ENCODE measurements at places on chromosomes 2 and 18.

- DNase-seq, result no peak
Observed at GRCh38 chr2:207327513-207327912, 161.8 kb upstream of the KLF7 start.

DNA sequence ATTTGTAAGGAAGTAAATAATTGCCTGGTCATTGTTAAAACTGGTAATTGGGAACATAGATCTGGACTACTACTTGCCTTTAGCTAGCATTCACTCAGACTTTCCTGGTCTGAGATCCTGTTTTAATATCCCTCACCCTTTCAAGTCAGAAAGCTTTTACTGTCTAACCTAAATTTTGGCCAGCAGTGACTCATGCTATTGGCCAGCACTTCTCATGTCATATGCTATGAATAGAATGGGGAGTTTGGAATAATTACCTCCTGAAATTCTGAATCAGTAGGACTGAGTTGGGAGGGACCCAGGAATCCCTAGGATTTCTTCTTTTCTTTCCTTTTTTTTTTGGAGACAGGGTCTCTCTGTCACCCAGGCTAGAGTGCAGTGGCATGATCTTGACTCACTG lies 19.3 kb downstream of the STK36 start:
- DNase-seq, result no peak

DNA sequence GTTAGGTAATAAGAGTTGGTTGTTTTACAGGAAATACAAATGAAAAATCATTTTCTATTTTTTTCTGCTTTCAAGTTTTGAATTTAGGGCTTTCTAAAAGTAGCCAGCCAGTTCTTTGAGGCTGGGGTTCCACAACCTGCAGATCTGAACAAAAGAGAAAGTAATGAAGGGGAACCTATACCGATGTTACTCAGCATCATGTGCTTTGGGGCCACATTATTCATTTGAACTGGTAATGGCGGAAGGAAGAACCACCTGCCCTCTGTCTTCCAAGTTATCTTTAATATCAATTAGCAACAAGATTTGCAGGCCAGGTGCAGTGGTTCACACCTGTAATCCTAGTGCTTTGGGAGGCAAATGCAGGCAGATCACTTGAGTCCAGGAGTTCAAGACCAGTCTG lies 12.9 kb upstream of the MRO start:
- DNase-seq, result no peak

GRCh38 chr18:59514203-59514602 lies 155.1 kb upstream of the LMAN1 start:
- no peak for DNase-seq

DNA sequence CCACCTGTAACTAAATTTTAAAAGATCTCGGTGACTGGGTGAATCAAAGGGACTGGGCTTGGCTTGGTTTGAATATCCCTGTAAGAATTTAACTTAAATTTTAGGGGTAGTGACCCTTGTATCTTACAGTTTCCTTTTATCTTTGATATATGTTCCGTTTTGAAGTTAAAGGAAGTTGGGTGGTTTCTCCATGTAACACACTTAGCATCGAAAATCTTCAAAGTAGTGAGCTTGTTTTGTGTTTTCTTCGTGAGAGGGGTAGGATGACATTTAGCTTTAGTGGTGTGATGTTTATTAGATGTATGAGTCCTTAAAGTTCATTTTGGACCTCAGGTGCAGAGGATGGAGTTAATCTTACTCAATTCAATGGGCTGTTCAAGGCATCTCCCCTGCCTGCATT lies 1.6 kb downstream of the WDR7 start:
- no peak for DNase-seq

DNA sequence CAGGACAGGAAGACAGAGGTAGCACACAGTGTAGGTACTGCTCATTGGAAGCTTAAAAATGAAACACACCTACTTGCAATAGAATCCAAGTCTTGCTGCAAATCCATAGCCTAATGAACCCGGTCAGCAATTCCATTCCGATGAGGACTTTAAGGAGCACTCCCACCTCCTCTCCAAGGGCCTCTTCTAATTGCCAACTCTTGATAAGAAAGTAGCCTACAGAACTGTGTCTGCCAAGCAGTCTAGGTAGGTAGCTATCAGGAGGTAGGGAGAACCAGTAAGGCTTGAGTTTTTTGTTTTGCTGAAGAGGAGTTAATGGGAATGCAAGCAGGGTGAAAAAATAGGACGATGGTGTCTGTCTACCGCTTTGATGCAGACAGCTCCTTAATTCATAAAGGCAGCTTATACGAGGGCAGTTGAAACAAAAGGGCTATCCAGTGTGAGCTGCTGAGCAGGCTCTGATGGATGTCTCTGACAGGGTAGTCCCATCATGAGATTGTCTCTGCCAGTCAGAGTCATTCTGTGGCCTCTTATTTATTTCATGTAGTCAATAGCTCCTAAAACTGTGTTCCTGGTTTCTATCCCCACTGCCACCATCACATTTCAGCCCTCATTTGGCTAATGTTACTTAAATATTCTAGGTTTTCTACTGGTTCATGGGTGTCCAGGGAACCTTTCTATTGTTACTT lies 155.6 kb upstream of the DNMT3A start:
- DNase-seq, result no peak

- DNase-seq, result no peak
Observed at GRCh38 chr2:209097168-209097567, 326.7 kb upstream of the MAP2 start.

DNA sequence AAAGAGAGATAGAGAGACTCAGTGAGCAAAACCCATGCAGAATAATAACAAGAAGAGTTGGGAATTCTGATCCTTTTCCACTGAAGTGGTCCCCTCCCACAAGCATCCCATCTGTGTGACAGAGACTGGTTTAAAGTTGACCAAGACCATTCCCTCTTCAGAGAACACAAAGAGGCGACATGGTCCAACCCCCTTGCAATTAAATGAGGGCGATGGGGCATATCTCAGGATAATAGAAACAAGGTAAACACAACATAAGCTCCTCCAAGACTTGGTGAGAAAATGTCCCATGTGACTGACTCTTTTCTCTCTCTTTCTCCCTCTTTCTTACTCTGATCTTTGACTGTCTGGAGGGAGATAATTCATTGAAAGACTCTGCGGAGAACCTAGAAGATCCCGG lies 526.7 kb downstream of the SOX11 start:
- DNase-seq, result no peak

- DNase-seq, result no peak
Observed at GRCh38 chr18:911025-911424, 6.4 kb downstream of the ADCYAP1 start.

DNA sequence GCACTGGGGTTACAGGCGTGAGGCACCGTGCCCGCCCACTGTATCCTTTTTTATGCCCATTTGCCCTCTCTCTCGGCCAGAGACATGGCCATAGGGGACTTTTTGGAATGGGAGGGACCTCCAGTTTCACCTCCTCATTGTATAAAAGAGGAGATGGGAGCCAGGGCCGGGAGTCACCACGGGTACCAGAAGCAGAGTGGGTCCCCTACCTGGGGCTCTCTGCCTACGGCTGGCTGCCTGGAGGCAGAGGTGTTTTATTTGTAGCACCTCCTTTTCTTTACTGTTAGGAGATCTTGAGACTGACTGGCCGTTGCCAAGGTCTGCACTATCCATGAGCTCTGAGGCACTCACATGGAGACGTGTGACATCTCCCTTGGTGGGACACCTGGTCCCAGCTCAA lies 162.8 kb downstream of the LDLRAD4 start:
- DNase-seq, result no peak

GRCh38 chr18:5238371-5238976 lies 41.4 kb upstream of the AKAIN1 start:
- no peak for DNase-seq

DNA sequence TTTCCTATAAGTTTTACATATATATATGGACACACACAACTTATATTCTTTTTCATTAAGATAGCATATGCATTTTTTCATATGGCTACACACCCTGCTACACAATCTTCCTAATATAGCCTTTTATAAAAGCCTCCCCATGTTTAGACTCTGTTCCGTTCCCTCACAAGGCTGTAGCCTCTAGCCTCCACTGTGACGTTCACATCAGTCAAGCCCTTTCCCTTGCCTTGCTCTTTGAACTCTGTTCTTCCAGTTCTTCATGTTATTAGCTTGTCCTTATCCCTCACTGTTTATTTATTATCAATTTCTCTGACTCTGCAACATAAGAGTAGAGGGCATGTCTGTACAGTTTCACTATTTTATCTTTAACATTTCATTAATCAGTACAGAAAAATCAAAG lies 38.9 kb downstream of the HADHB start:
- no peak for DNase-seq

DNA sequence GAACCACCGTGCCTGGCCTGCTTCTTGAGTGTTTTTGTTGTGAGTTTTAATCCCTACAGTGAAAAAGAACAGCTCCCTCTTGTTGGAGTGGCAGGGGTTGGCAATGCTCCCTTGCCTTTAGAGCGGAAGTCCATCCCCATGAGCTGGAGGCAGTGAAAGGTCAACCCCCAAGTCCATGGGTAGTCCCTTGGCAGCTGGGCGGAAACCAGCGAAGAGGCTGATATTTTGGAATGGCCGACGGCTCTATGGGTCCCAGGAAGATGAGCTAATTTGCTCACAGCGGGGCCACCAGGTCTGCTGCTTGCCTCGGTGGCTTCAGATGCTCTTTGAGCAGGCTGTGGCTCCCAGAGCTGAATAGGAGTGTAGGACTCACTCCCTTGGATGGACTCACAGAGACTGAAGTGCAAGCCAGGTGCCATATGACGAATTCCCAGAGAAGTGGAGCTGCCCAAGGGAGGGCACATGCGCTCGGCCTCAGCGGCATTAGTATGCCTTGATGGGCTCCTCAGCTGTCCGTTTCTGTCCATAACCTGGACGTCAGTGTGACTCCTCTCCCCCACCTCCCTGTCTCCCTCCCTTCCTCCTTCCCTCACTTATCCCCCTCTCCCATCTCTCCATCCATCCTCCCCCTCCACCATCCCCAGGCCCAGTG lies 25.4 kb upstream of the RHOB start:
- DNase-seq, result no peak

- DNase-seq, result no peak
Observed at GRCh38 chr18:49031511-49032188, 80.9 kb upstream of the SMAD7 start.

DNA sequence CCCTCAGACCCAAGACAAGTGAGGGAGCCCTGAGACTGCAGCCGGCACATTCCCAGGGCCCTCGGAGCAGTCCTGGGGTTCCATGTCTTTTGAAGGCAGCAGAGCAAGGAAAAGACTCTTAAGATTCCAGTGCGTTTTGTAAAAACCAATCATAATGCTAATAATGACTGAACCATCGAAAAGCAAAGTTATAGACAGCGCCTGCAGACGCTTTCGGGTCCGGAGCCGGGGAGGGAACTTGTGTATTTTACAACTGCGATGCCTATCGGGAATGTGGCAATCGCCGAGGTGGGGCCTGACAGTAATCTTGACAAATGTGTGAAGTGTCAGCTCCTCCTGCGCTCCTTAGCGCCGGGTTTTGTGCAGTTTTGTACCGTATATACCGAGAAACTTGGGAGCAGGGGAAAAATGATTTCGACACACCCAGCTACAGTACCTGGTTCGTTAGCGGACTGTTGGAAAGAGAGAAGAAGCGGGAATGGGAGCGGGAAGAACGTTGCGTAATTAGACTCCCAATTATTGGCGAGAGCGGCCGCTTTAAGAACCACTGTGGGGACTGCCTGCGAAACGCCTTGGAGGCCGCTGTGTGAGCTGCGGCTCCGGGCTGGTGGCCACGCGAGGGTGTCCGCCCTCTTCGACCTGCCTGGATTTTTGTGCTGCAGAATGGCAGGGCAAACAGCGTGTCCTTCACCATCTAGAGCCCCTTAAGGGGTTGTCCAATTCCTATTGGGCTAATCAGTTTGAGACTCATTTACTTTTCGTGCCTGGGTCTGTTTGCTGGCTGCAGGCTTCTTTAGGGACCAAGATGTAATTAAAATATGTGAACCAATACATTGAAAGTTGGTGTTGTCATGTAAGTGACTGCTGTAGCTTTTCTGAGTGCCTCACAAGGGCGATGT lies 2.4 kb downstream of the EPAS1 start:
- no peak for DNase-seq

DNA sequence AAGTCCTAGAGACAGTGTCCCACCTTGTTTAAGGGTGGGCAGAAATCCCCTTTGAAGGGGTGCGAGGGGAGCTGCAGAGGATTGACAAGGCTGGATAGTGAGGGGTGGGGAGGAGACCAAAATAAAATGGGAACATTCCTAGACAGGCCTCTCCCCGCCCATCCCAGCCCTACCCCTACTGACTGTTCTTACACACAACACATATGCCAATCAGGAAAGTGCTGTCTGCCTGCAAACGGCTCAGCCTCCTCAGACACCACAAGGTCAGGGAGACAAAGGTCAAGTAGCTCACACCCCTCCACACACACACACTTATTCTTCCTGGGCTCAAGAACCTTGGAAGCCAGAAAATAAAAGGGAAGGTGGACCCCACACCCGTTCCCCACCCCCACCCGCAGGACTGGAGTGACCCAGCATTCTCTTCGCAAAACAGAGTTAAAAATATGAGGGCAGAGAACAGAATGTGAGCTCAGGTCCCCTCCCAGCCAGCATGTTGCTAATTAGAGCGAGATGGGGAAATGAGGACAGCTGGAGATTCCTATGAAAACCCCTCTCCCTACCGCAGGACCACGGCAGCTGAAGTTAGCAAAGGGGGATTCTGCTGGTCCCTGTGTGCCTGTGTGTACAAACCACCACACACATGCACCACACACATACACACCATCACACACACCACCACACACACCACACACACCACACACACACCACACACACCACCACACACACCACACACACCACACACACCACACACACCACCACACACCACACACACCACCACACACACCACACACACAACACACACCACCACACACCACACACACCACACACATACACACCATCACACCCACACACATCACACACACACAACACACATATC lies 197.8 kb downstream of the TNS1 start:
- DNase-seq, result no peak

DNA sequence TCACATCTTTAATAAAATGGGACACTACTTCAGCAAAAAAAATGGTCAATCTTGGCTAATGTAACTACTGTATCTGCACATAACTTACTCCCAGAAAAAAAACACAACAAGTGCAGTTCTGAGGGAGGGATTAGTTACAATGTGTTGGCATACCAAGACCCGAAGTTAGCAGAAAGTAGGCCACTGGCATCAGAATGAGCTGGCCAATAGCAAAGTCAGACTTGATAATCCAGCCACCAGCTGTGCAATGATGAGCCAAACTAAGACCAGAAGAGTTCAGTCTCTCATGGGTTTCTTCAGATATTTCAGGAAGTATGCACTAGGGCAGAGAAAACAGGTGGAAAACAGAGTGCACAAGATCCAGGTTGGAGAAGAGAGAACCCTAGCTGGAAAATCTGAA lies 65.3 kb downstream of the OLA1 start:
- no peak for DNase-seq
